A673 (cell line): ENCODE measurements at places on chromosomes 6 and 20. TPM values are rescaled to one million over a fixed set of nuclear protein-coding genes. Genes with fewer than 3 reads are reported as not detected.

GRCh38 chr20:40741507-40742106 is 52.6 kb upstream of the MAFB start:
- peak; percentile 62 for DNase-seq

Gene NKX2-2
- total RNA-seq = 78.8 and 85.1 TPM in 2 replicates

Gene RPS6KA2
- total RNA-seq = 30.1 and 37.8 TPM in 2 replicates

Gene RAET1L
- not detected in 2 replicates for total RNA-seq

GRCh38 chr20:34311118-34312023 is 8.2 kb upstream of the AHCY start:
- DNase-seq = no peak

DNA sequence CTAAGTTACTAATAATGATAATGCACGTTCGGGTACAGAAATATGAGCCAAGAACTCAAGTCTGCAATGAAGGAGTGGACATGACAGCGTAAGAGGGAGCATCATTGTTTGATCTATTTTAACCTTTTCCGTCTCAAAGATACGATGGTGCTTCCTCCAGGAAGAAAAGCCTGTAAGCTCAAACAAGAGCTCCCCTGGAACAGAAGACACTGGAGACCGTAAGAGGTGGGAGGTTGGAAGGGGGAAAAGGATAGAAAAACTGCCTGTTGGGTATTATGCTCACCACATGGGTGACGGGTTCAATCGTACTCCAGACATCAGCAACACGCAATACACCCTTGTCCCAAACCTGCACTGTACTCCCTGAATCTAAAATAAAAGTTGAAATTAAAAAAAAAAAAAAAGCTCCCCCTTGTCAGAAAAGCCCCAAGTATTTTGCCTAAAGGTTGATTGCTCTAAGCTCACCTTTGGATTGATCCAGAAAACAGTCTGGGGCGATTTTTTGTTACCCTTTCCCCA is 180.5 kb downstream of the TRIM27 start:
- DNase-seq = no peak

Gene PTK6
- not detected in 2 replicates for total RNA-seq

DNA sequence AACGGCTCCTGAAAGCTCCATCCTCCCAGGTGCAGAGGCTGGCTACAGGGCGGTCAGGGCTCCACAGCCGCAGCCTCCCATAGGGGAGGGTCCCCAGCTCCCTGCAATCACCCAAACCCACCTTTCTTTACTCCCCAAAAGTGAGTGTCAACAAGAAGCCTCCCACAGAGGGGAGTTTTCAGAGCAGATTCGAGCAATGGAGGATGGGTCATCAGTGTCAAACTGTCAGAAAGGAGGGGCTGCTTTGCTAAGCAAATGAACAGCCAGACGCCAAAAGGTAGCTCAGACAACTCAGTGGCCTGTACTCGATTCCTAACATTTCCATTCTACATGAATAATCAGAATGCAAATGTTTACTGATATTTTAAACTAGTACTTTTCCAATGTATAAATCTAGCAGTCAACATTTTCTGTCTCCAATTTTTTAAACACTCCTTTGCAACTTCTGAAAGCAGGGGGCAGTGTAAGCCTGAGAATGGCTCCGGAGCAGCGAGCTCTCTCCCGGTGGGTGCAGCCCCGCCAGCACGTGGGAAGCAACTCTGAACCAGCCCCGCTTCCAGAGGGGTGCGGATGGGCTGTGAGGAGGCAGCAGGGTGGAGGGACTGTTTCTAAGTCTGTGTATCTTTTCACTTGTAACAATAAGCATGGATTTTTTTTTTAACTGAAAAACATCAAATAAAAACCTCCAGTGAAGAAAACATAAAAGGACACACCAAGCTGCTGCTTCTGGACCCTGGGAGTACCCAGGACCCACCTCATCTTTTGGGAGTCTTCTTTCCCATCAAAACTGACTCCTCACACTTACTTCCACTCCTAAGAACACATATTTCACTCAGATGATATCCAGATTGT is 54.9 kb downstream of the TAF4 start:
- DNase-seq = peak; percentile 72

Gene PRND
- 0.09 TPM in 1 of 2 replicates, not detected in the other for total RNA-seq

DNA sequence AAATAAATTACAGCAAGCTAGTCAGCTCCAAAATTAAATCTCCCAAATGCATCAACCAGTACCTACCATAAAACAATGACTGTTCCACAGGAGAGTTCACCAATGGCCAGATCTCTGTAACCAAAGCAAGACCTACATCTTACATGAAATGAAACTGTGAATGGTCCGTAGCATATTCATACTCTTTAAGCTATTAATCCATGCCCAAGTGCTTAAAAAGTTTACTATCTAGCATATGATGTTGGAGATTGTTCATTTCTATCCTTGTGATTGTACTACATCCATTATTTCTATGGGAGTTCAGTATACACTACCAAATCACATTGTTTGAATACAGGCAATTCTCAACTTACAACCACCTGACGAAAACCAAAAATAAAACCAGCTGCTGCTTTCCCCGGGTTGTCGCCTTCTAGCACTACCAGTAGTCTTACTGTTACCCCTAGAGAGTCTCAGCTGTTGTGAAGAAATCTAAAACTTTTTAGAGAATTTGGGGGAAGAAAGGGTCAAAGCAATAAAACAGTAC is 38.0 kb downstream of the HIVEP2 start:
- DNase-seq = no peak

DNA sequence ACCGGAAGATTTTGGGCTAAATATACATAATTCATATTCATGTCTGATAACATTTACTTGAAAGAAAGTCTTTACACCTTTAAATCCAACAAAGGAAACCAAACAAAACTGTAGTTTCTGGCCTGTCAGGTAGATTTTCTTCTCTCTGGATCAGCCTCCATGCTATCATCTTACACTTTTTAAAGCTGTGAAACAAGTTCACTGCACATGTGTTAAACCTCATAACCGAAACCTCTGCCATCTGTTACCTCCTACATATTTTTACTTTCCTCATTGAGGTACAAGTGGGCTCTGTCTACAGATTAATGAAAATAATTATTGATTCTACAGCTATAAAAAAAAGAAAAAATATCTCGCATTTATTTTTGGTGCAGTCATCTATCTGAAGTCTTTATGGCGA is 149.9 kb downstream of the RALGAPA2 start:
- DNase-seq = no peak

- DNase-seq = no peak
Observed at GRCh38 chr20:43915211-43916072, 790 bp downstream of the TOX2 start.

DNA sequence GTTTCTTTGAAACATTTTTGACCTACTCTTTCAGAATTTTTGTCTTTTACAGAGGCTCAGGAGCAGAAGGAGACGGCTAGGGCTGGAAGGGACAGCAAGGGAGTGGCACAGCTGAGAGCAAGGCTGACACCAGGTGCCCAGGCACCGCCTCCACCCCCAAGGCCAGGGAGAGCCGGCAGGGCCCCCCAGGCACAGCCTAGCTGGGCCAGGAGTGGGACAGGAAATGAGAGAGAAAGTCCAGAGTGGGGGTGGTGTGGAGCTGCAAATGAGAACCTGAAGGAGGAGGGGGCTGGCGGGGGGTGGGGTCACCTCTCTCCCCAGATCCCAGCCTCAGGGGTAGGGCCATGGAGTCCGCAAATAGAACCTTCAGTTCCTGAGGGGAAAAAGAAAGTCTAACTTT is 236.7 kb downstream of the CDC5L start:
- no peak for DNase-seq
